ENCODE measurements at places on chromosomes 3 and 15.

DNA sequence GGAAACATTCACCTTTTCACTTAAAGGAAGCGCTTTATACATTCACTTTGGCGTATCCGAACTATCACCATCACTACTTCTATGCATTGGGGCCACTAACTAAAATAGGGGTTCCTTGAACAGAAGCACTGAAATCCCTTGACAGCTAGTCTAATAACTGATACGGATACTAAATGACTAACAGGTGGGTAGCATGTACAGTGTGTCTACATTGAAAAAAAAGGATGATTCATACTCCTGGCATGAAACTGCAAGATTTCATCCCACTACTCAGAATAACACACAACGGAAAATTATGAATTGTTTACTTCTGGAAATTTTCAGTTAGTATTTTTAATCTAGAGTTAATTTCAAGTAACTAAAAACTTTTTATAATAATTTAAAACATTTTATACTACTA lies 96.7 kb downstream of the SMARCC1 start:
- no peak for DNase-seq

DNA sequence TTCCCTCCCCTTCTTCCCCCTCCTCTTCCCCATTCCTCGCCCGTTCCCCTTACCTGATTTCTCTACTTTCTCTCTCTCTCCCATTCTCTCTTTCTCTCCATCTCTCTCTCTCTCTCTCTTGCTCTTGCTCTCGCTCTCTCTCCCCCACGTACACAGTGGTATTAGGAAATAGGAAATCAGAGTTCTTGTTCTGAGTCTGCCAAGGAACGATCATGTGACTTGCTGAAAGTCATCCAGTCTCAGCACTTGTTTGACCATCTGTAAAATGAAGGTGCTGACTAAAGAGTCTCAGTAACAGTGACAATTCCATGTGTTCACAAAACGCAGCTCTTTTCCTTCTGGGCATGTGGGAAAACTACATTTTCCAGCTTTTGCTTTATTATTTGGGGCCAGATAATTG lies 445.0 kb upstream of the TGFBR2 start:
- no peak for DNase-seq

GRCh38 chr15:61275901-61276300 lies 46.8 kb upstream of the RORA start:
- no peak for DNase-seq

DNA sequence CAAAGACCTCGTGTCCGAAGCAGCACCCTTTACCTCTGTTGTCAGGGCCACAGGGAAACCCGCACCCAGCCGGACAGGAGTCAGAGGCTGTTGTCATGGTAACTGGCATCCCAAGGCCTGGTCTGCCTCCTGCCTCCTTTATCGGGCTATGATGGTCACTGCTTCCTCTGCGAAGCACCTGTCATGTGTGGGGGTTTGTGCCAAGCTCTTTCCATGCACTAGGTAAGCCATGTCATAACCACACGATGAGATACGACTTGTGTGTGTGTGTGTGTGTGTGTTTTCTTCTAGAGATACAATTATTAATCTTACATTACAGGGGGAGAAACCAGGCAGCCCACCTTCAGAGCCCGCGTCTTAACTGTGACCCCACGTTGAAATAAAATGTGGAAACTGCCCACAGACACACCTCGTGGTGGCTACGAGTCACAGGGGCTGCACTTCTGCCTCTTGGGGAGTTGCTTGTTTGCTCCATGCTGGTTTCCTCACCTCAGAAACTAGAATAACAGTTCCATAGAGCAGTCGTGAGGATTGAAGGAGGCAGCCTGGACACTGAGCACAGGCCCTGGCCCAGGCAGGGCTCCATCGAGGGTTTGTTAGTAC lies 18.0 kb downstream of the ZDHHC19 start:
- no peak for DNase-seq

DNA sequence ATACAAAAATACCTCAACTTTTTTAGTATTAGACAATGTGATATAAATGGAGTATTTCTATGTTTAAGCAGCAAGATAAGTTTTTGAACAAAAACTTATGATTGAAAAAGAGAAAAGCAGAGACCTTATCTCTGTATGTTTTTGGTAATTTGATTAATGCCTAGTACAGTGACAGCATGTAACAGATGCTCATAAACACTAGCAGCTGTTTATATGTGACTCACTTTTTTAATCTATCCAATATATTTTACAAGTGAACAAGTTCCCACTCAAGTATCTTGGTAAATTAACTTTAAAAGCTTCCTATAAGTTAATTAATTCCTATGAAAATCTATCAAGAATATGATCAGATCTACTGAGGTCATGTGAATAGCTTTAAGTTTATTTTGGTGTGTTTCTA lies 55.1 kb downstream of the NGLY1 start:
- no peak for DNase-seq

- DNase-seq, result no peak
Measured at GRCh38 chr3:43748179-43748578, 57.4 kb downstream of the ABHD5 start.

GRCh38 chr15:95078003-95078402 lies 846.6 kb downstream of the MCTP2 start:
- DNase-seq, result no peak

- no peak for DNase-seq
Measured at GRCh38 chr3:420584-420983, 224.0 kb downstream of the CHL1 start.

DNA sequence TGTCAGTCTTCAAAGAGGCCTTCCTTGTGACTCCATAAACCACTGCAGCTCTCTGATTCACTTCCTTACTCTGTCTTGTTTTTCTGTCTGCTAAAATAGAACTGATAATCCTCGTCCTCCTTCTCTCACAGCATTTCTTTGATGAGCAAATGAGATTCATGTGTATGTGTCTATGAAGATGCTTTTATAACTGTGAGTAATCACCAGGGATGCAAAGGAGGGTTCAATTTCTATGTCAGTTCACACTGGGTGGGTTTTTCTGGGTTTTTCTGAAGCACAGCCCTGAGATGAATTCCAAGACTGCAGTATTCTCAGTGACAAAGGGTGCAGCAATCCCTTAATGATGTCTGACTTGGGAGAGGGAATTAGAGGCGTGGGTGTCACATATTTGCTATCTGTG lies 746.6 kb upstream of the CFAP20DC start:
- DNase-seq, result no peak

- DNase-seq, result no peak
Measured at GRCh38 chr3:38618343-38618742, 31.1 kb downstream of the SCN5A start.

GRCh38 chr15:85403745-85404144 lies 23.3 kb downstream of the AKAP13 start:
- DNase-seq, result no peak

- no peak for DNase-seq
Measured at GRCh38 chr3:167919590-167919989, 176.1 kb downstream of the GOLIM4 start.

DNA sequence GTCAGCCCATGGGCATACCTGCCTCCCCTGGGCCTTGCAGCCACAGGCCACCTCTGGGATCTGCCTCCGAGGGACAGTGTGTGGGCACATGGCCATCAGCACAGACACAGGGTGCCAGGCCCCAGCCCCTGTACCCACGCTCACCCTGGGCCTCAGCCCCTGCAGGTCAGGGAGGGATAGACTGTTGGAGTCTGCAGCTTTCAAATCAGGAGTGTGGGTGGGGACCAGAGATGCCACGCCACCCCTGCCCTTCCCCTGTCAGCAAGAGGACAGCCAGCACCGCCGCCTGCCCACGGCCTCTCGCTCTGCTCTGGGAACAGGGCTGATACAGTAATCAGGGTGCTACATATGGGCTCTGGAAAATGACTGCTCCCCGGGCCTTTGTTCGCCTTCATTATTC lies 72.7 kb downstream of the DNAJB8 start:
- no peak for DNase-seq

GRCh38 chr3:17302774-17303173 lies 418.0 kb downstream of the PLCL2 start:
- no peak for DNase-seq

Measured in stimulated activated CD4-positive, alpha-beta T cell treated with anti-CD3 and anti-CD28 coated beads, Interleukin-15, amount 100 ng/mL, for 1 hour (primary cell).